ENCODE measurements at places on chromosomes 2 and 18.
A peak's percentile ranks its signal among the peaks of the same experiment; 100 is the strongest.

DNA sequence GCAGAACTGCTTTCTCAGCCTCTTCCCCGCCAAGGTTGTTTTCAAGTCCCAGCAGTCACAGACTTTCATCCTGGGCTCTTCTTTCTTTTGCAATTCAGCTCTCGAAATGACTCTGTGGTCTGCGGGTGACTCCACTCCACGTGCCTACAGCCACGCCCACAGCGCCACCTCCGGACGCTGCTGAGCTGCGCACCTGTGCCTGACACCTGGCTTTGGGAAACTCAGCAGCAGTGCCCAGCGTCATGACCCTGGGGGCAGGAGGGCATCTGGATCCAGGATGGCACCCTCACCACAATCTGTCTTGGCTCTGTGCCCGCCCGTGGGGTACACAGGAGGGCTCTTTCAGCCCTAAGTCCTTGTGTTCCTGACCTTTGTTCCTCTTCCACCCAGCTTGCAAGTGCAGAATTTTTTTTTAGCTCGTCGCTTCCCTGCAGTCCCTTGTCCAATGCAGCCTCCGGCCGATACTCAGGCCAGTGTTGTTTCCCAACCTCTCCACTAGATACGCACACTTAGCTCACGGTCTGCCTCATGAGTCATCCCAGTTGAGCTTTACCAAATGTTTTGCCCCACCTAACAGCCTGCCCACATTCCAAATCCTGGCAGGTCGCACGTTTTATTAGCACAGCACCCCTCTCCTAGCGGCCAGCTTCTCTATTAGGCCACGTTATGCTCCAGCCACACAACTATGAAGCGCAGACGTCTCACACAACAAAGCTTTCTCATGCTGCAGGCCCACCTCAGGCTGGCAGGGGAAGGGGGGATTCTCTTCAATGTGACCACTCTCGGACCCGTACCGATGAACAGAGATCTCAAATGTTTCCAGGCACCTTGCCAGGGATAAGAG, 6.5 kb upstream of the CAPN10 start:
- DNase-seq = peak; percentile 35

GRCh38 chr2:197668296-197668695, 7.1 kb downstream of the RFTN2 start:
- no peak for DNase-seq

DNA sequence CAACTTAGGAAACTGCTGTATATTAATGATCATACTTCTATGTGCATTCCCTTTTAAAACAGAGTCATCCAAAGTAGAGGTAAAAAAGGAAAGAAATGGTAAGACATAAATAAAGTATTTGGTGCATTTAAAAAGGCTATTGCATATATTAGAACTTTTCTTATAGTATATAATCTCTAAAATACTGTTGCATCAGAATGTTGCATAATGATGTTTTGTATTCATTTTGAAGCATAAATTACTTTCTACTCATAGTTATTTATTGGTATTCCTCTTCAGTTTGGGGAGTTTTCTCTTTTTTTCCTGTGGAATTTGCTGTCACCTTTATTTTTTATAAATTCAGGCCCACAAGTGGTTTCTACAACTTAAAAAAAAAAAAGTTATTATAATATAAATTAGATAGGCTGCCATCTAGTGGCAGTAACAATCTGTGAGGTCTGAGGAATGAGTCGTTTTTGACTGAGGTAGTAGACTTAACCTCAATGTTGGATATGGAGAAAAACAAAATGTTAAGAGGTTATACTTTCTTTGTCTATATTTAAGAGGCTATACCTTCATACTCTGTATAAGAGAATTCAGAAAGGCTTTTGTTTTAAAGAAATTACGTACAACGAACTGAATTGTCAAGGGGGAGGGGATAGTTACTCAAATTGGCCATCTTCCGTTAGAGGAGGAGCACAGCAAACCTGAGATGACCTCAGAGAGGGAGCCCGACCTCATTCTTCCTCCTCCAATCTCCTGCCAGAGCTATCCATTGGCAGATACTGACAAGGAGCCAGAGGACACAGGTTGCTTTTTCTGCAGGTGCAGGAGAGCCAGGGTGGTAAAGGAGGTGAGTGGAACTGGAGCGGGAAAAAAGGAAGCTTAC, 23.8 kb downstream of the ANKAR start:
- peak; percentile 56 for DNase-seq

- DNase-seq = no peak
Observed at GRCh38 chr2:175568109-175568730, 386.7 kb upstream of the ATP5MC3 start.

DNA sequence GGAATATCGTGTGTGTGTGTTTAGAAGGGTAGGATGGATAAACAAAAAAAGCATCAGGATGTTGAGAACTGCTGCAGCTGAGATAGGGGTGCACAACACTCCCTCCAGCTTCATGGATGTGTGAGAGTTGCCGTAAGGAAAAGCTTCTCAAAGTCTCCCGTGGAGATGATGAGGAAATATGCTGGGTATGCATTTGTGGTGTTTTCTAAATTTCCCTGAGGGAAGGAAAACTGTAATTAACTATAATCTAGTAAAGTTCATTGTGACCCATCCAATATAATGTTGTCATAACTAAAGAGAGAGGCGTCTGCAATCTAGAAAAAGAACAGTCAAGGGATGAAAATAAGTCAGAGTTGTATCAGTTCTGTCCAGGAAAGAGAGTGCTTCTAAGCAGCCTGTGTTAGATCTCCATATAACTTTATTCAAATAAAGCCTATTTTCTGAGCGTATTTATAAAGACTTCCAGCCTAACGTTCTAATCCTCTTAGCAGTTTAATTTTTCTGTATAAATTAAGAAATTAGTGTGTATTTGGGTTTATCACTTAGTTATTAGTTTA, 7.3 kb upstream of the LMAN2L start:
- no peak for DNase-seq

GRCh38 chr18:65988386-65988785, 237.6 kb downstream of the CDH7 start:
- DNase-seq = no peak

- no peak for DNase-seq
Observed at GRCh38 chr18:4276953-4277585, 178.0 kb downstream of the DLGAP1 start.

Measured in bone marrow (tissue), 2 donors.